ENCODE measurements at places on chromosomes 3 and 15.

GRCh38 chr15:73573037-73573436 lies 60.2 kb downstream of the NPTN start:
- DNase-seq: no peak

GRCh38 chr3:79361748-79362378 lies 405.9 kb downstream of the ROBO1 start:
- no peak for DNase-seq

- DNase-seq: no peak
These were observed 76.4 kb upstream of the TNFAIP8L3 start for GRCh38 chr15:51170882-51171633.

DNA sequence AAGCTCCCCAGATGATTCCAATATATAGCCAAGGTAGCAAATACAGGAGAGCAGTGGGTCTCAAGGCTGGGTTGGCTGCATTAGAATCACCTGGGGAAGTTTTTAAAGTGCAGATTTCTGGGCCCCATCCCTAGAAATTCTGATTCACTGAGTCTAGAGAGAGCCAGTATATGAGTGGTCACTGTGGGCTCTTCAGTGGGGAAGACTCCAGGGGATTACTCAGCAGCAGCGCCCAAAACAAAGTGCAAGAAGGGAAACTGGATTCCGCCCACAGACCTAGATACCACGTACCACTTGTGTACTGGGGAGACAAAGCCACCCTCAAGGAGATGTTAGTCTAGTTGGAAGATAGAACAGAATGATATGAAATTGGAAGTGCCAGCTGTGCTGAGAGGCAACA lies 40.0 kb downstream of the NME9 start:
- DNase-seq: no peak

DNA sequence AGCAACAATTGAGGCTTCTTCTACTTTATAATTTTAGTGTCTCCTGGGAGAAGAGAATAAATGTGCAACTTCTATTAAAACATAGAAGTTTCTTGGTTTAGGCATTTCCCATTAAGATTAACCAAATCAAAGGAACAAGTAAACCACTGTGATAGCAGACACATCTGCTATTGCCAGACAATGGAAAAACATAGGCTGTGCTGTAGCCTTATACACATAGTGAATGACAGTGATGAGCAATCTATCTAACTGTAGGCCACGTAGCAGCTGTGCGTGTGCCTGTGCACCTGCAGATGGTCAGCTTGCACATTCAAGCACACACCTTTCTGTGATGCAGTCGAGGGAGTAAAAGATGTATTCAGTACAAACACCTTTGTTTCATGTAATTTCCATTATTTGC lies 32.7 kb downstream of the GNB4 start:
- DNase-seq: no peak

- DNase-seq: no peak
These were observed 213.9 kb downstream of the MTHFS start for GRCh38 chr15:79682851-79683288.

DNA sequence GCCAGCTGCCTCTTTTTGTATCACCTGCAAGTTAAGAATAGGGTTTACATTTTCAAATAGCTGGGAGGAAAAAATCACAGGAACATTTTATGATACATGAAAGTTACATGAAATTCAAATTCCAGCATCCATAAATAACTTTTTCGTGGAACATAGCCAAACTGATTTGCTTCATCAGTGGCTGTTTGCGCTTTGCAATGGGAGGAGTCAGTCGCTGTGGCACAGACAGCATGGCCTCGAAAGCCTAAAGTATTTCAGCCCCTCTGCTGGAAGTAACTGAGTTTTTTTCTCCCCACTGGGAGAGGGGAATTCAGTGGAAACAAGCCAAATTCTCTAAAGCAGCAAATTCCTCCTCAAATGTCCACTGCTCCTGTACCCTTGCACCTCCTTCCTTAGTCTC lies 271.9 kb downstream of the SUCLG2 start:
- no peak for DNase-seq
